Stimulated activated CD4-positive, alpha-beta T cell treated with anti-CD3 and anti-CD28 coated beads, Interleukin-12 subunit alpha, Interleukin-12 subunit beta, amount 100 ng/mL, for 24 hours (primary cell): ENCODE measurements at places on chromosomes 4 and X.

DNA sequence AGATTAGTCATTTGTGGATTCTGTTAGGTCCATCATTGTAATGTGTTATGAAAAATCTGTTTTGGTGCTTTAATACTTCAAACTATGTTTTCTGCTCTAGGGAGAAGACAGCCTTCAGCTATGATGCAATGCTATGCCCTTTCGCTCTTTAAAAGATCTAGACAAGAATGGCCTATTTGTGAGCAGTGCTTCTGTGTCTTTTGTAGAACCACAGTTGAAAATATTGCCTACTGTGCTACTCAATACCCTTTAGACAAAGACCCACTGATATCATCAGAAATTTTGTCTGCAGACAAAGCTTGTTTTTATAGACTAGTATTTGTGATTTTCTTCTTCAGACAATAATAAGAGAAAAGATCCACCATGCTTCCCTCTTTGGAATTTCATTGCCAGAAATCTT is 44.6 kb upstream of the SLITRK2 start:
- DNase-seq: no peak

DNA sequence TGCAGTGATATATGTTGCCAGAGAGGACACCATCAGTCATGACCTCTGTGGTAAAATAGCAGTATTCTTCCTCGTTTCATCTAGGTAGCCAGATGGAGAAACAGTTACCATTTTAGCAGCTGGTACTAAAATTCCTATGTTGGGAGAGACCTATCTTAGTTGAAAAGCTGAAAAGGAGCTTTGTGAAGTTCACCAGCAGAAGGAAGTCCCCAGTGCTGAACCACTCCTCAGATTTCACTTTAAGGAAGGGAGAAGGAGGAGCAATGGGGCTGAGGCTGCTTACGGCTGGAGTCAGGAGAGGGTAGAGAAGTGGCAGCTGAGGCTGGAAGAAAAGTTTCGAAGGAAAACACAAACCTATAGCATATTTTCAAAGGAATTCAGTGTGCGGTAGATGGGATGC is 103.7 kb downstream of the ATXN3L start:
- DNase-seq: no peak

- DNase-seq: peak; percentile 84
Observed at GRCh38 chr4:109559983-109560686, at the start of gene MCUB. MCUB (plus strand) TSS chr4:109560246; CDS start chr4:109560338, 92 bp downstream.

- no peak for DNase-seq
Observed at GRCh38 chr4:130820448-130820847, 1724.5 kb downstream of the C4orf33 start.

GRCh38 chr4:91064157-91064853 is 937.1 kb downstream of the CCSER1 start:
- no peak for DNase-seq
